Suppressor macrophage treated with lipopolysaccharide for 4 hours (primary cell): ENCODE measurements at places on chromosomes 2 and 18.

DNA sequence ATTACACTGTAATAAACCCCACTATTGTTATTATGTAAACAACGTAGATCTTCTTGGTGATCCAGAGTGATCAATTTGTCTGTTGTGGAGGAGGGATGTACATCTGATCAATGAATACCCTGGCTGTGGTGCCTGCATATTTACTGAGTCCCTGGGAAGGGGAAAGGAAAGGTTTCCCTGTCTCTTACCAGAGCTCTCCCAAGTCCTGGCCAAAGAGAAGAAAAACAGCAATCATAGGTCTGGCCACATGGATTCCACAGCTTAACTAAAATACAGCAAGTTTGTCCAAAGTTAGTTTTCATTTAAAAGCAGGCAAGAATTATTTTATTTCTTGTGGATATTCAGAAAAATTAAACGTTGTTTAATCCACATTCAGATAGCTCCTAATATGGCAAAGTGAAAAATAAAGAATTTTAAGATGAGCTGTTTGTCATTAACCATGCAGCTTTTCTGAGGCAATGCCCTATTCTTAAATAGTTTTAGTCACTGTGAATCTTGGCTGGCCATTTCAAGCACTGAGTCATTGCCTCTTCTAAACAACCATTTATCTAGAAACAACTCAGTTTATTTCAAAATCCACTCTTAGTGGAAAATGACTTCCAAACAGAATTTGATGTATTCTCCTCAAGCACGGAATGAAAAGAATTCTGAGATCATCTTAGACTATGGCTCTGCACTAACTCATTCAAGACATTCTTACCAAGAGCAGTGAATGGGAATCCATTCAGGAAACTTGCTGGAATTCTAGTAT lies 1004.4 kb upstream of the CDH2 start:
- no peak for DNase-seq

- DNase-seq, result no peak
Observed at GRCh38 chr2:35417293-35417692, 938.3 kb upstream of the CRIM1 start.

GRCh38 chr2:143575340-143575739 lies 446.1 kb downstream of the ARHGAP15 start:
- no peak for DNase-seq

DNA sequence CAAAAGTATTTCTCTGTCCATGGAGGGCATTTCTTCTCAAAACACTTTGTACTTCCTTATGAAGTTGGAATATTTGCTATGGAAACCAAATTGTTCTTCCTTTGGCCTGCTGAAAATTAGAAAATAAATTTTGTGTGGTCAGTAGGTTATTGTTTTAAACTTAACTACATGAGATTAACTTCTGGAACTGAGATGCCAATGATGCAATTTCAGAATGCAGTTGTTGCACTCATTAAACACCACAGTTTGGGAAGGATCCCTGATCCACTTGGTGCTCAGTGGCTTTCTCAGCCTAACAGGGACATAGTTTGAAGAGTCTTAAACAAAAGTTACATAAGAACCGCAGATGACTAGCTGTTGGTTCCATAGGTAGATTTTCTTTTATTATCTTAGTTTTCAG lies 23.3 kb upstream of the IL1R1 start:
- DNase-seq, result no peak

GRCh38 chr18:23073996-23074606 lies 61.2 kb upstream of the CABLES1 start:
- no peak for DNase-seq

DNA sequence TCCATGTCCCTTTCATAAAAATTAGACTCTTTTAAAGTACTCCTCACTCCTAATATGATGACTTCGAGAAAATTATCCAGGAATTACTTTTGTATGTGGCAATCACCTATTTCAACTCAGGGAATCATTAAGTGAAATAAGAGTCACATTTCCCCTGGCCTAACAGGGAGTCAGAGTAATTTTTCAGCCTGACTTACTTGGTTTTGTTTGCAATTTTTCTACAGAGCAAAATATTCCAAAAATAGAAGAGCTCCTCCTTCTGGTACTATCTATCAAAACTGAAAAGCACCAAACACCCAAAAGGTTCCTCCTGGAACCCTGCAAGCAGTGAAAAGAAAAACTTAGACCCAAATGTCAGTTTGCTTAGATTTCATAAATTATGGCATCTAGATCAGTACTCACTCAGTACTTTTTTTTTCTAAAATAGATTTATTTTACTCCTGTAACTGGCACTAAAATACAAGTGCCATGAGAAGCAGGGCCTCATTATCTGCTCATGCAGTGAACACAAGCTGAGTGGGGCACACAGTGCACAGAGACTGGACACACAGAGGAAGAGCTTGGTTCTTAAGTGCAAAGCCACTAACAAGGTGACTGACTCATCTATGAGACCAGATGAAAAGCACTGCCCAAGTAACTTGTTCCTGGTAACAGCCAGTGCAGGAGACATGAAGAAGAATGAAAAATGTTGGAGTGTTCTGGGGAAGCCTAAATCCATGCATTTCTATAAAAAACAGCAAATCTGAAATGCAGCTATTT lies 28.7 kb downstream of the ACAA2 start:
- DNase-seq, result no peak

GRCh38 chr18:32424696-32425095 lies 46.0 kb downstream of the GAREM1 start:
- DNase-seq, result no peak

DNA sequence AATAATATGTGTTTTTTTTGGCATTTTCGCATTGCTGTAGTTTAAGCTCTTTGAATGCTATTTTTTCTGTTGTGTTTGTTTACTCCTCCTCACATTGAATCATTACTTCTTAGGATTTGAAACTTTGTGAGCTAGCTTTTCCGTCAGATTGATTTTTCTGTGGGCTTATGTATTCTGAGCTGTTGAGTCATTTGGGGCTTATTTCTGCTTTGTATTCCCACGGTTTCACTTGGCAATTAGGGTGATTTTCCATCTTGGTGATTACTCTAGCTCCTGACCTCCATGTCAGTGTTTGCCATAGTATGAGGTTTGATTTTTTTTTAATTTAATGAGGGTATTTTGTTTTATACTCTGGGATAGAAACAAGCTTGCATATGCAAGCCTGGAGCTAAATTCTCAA lies 200.0 kb downstream of the CCDC102B start:
- DNase-seq, result no peak

- no peak for DNase-seq
Observed at GRCh38 chr2:65350651-65351056, 81.7 kb downstream of the SPRED2 start.

DNA sequence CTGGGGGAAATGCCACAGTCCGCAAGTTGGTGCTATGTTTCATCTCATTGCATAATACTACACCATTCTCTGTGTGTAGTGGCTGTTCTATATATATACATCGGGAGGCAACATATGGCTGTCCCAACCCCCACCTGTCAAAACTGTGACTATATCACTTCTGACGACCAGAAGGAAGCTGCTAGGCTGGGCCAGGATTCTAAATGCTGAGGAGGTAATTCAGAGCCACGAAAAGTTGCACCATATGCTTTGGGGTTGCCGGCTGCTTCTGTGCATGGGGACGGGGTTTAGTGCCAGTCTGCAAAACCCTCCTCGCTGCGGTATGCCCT lies 117.3 kb downstream of the MSH2 start:
- peak; percentile 5 for DNase-seq

GRCh38 chr2:237995036-237995435 lies 28.2 kb downstream of the UBE2F start:
- no peak for DNase-seq

DNA sequence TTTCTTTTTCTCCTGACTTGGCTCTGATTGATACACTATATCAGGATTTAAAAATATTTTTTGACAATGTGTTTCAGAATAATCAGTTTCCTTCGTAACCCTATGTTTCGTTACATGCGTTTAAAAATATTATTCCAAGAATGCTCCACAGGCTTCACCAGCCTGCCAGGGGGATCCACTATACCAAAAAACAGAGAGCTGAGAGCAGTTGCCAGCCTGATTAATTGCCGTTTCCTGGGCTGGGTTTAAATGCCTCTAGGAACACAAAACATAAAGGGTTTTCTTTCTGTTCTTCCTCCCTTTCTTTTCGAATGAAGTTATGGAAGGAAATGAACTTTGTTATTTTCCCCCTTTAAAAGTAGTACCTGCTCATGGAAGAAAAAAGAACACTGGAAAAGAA lies 47.9 kb downstream of the LRRFIP1 start:
- no peak for DNase-seq

GRCh38 chr2:6459138-6459537 lies 406.6 kb downstream of the CMPK2 start:
- DNase-seq, result no peak

DNA sequence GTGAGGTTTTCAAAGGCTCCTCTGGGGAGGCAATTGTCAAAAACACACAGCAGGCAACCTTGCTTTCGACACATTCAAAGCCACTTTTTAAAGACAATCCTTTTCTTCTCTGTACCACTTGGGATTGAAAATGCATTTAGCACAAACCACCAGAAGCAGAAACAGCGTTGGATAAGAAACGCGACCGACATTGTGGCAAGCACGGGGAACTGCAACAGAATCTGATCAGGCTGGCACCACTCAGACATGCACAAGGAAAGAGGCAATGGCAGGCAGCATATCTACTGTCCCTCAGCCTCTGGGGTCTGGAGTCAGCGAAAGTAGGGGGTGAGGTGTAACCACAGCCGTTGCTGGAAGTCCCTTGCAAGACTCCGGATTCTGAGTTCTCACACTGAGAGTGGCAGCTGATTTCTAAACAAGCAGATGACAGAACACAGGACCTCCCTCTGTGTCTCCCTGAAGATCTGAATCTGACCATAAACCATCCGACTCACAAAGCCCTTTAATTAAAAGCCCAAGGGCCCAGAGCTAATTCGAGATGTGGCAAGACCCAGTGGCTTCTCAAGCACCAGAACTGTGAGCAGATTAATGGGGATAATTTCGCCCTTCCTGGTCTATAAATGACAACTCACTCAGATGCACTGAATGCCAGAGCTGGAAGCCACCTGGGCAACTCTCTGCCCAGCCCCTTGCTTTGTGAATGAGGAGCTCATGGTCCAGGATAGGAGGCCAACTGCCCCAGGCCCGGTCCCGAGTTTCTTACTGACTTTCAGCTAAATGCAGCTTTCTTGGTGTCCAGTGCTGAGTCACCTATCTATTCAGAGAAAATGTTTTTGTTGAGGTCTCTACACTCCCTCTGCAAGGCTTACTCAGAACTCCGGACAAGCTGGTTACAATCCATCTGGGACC lies 29.6 kb downstream of the CYRIA start:
- DNase-seq, result peak; percentile 77

GRCh38 chr2:219575566-219576504 lies 3.7 kb downstream of the INHA start:
- no peak for DNase-seq

- DNase-seq, result no peak
Observed at GRCh38 chr2:237625777-237626176, 1.6 kb upstream of the LRRFIP1 start.

- DNase-seq, result peak; percentile 80
Observed at GRCh38 chr2:227890495-227891079, 19.2 kb downstream of the DAW1 start.

DNA sequence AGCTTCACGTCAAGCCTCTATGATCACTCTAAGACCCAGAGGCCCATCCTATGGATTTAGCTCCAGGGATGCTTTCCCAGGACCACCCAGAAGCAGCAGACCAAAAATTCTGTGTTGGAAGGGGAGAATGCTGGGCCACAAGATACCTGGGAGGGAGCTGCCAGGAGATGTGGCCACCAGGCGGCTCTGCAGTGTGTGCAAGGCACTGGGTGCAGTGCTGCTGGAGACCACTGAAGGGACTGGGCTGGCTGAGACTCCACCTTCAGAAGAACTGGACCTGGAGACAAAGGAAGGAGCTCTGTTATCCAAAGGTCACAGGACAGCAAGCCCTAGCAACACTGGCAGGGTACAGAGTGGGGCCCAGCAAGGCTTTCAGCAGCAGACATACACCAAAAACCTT lies 34.0 kb downstream of the KANSL3 start:
- no peak for DNase-seq

GRCh38 chr2:28408764-28409599 lies 16.3 kb downstream of the FOSL2 start:
- peak; percentile 90 for DNase-seq

- DNase-seq, result no peak
Observed at GRCh38 chr2:187506416-187506815, 47.8 kb downstream of the TFPI start.

DNA sequence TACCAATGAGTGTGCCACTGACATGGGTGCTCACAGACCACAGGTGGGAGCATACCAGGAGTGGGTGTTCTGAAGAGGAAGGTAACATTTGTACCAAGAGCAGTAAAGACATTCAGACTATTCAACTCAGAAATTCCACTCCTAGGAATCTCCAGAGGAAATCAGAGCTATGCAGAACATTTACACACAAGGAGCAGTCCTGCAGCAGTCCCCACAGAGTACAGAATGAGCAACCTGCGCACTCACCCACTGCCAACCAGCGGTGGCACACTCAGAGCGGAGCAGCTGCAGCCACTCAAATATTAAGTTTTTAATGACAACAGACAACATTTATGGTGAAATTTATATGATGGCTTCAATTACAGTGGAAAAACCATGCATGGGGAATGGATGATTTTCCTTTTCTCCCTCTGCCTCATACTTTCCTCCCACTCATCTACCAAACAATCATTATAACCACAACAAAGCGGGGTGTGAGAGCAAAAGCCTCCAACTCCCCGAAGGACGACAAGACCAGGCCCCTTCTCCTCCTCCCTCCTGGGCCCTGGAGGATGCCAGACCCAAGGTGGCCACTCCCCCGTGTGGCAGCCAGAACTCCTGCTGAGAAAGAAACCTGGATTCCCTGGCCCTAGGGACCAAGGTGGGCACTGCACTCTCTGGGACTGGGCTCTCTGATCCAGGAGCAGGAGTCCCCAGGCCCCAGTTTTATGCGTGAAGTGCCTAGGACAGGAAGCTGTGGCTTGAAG lies 5.4 kb downstream of the HS6ST1 start:
- no peak for DNase-seq

- peak; percentile 29 for DNase-seq
Observed at GRCh38 chr2:48715042-48715899, 40.3 kb downstream of the LHCGR start.

GRCh38 chr18:3186678-3187658 lies 32.8 kb downstream of the MYOM1 start:
- DNase-seq, result no peak

DNA sequence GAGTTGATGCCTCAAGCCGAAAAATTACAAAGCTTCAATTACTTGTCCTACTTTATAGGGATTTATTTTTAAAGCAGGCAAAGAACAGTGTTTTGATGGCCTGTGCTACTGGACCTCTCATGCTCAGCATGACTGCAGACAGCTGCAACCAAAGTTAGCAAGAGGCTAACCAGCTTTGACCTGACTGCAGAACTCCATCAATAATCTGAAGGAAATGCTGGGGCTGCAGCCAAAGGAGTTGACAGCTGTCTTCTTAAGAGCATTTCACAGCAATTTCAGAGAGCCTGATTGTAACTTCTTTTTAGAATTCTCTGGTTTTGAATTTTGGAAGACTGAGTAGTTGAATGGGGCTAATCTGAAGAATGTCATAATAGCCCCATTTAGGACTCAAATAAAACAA lies 46.5 kb upstream of the SESTD1 start:
- DNase-seq, result no peak

DNA sequence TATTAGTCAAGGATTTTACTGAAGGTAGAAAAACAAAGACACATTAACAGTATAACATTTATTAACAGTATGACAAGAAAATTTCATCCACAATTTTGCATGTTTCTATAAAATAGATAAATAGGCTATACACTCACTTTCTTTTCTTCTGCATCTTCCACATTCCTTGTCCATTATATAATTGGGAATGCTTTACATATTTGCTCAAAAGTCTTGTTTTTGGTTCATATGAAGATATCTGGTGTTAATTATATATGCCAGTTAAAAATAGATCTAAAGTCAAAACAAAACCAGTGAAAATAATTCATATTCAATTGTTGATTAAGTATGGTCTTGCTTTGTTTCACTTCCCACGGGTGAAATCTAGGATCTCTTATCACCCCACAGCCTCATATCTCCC lies 53.4 kb downstream of the SERPINB7 start:
- no peak for DNase-seq
